ENCODE measurements at places on chromosomes 2 and 18.

GRCh38 chr2:46942143-46942526, 26.5 kb upstream of the MCFD2 start:
- no peak for DNase-seq

GRCh38 chr18:66523219-66523991, 80.5 kb downstream of the CDH19 start:
- DNase-seq, result no peak

DNA sequence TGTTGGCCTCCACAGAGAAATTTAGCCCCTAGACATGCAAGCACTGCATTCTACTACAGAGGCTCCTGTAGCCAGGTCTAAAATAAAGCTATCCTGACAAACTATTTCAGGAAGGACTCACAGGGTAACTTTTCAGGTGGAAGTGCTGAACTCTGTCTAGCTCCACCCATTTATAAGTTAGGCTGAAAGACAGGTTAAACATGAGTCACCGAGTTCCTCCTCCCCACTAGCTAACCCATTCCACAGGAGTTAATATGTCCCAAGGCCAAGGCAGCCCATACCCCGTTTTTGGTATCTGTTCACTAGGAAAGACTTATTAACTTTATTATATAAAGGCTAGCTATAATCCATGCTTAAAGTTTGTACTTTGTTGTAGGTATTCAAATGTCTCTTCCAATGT, 3.5 kb downstream of the CWC22 start:
- no peak for DNase-seq

DNA sequence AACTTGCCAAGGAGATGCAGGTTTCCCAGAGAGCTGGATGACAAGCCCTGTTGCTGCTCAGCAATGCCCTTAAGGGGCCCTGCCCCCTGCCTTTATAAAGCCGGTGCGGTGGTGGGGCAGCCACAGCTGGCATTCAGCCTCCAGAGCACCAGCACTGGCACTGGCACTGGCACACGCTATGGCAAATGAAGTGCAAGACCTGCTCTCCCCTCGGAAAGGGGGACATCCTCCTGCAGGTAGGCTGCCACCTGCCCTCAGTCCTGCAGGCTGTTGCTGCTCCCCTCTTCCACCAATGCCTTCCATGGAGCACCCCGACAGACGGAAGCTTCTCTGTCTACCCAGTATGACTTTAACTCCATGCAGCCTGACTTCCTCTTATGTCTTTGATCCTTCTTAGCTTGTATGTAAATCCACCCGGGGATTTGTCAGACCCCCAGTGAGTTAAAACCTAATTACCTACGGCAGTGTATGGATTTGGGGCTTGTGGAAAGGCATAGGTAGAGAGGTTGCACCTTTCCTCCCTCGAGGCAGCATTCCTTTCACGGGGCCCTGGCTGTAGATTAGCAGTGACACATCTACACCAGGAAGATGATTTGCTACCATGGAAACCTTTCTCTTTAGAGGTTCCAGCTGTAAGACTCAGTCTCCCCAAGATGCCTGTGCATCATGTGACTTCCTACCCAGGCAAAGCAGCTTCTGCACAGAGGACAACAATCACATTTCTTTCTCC, at the start of gene DAPL1:
DAPL1 (plus strand) TSS at position 123 of the 730 bp plus-strand sequence; CDS start at position 179, 56 bp downstream.
- DNase-seq, result no peak

GRCh38 chr2:192098814-192099491, 95.8 kb downstream of the TMEFF2 start:
- no peak for DNase-seq

- DNase-seq, result no peak
Observed at GRCh38 chr2:189076120-189076519, 101.9 kb downstream of the COL3A1 start.

GRCh38 chr18:56200381-56200911, 437.9 kb downstream of the TXNL1 start:
- DNase-seq, result no peak

DNA sequence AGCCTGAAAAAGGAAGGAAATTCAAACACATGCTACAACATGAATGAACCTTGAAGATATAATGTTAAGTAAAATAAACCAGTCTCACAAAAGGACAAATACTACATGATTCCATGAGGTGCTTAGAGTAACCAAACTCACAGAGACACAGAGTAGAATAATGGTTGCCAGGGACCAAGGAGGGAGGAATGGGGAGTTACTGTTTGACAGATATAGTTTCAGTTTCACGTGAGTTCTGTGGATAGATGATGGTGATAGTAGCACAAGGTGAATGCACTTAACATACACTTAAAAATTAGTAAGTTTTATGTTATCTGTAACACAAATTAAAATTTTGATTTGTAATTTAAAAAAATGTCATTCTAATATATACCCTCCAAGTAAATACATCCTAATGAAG, 106.9 kb upstream of the ACVR1C start:
- DNase-seq, result no peak

GRCh38 chr2:28393114-28393836, 617 bp downstream of the FOSL2 start:
- peak; percentile 65 for DNase-seq

DNA sequence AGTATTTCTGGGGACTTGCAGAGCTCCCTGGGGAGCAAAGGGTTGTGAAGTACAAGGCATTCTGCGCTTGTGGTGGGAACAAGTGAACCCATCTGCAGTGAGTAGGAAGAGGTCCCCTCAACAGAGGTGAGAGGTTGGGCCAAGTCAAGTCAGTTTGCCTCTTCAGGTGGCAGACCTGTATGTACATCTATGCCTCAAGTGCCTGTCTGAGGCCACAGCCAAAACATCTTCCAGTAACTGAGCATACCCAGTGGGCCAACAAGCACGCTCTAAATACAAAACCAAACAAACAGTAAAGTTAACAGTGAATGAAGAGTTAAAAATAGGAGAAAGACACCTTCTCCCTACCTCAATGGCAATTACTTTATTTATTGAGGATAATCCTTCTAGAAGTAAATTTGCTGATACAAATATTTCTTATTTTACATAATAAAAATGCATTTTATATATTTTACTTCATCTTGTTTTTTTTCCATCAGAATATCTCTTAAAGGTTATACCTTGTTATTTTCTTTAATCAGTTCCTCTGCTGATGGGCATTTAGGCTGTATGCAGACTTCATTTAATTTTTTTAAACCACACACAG, 2.5 kb downstream of the GYPC start:
- no peak for DNase-seq

DNA sequence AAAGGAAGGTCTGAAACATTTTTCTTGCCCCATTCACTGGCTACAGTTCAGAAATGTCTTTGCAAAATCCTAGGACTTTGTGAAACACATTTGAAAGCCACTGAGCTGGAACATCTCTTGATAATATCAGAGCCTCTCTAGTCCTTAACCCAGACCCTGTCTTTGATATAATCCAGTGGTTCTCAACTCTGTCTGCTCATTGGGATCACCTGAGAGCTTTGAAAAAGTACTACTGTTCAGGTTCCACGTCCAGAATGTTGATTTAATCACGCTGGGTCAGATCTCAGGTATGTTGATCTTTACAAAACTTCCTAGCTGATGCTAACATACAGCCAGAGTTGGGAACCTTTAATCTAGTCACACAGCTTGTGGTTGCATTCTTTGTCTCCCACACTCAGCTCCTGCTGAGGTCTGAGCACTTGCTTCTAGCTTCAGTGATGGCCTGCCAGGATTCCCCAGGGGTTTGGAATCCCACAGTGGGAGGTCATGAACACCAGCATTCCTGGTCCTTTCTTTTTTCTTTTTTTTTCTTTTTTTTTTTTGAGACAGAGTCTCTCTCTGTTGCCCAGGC, 262.7 kb downstream of the SETBP1 start:
- no peak for DNase-seq

DNA sequence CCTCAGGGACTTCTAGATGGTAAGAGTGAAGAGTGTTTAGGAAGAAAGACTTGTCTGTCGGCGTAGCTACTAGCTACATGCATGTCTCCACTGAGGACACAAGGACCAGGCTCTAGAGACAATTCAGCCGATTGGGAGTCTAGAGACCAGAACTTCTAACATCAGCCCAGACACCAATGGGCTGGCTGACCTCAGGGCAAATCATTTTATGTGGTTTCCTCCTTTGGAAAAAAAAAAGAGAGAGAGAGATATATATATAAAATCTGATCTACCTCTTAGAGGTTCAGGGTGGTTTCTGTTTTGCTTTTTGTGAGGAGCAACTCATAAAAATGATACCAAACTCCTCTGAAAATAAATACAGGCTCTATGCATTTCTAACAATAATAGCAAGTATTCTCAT, 212.8 kb downstream of the BCL2 start:
- no peak for DNase-seq

GRCh38 chr2:136359121-136359965, 241.4 kb upstream of the CXCR4 start:
- DNase-seq, result no peak

- peak; percentile 39 for DNase-seq
Observed at GRCh38 chr2:136764452-136765255, 691 bp upstream of the THSD7B start.

- DNase-seq, result no peak
Observed at GRCh38 chr2:46362667-46363012, 65.4 kb downstream of the EPAS1 start.

DNA sequence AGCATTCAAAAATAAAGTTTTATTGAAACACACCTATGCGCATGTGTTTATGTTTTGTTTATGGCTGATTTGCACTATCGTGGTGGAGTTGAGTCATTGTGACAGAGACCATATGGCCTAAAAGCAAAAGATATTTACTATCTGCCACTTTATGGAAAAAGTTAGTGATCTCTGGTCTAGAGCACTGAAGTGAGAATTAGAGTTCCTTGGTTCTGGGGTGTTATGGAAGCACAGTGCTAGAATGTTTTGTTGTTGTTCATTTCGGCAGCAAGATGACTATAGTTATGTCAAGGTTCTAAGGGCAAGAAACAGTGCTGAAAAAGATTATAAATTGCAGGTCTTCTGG, 416.5 kb downstream of the SLC4A3 start:
- DNase-seq, result no peak

DNA sequence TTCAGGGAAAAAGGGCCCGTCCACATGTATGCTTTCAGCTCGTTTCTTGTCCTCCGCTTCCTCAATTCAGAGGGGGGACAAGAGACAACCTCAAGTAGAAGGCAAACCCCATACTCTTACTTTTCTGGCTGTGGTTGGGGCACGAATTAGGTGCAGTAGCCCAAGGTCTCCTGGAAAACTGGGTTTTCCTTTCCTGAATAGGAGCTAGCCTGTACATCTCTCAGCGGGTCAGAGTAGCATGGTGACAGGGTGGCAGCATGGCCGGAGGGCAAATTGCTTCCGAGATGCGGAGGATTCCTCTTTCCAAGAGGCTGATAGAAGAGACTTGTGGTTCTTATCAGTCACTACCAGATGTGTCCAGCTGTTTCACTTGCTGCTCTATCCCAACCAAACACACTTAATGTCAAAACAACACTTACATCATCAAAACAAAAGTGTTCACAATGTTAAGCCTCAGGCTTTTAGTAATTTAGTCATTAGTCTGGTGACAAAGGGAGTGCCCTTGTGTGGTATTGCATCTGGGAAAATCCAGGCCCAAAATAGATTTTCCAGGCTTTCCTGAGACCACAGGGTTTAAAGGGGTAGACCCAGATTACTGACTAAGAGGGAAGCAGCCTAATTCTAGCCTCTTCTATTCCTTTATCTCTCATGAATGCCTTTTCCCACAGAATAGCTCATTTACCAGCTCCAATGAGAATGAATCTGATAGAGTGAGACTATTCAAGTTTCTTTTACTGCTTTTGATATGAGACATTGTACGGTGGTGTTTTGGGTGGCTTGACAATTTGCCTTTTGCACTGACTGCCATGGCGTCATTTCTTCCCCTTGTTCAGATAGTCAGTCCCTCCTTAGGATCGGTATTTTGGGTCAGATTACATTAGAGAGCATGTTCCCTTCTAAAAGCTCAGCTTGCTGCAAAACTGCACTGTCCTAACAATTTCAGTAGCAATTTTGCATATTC, 162.0 kb downstream of the LTBP1 start:
- no peak for DNase-seq

- DNase-seq, result no peak
Observed at GRCh38 chr2:40773291-40773690, 321.4 kb upstream of the SLC8A1 start.

- no peak for DNase-seq
Observed at GRCh38 chr18:26497866-26498265, 50.5 kb downstream of the KCTD1 start.

DNA sequence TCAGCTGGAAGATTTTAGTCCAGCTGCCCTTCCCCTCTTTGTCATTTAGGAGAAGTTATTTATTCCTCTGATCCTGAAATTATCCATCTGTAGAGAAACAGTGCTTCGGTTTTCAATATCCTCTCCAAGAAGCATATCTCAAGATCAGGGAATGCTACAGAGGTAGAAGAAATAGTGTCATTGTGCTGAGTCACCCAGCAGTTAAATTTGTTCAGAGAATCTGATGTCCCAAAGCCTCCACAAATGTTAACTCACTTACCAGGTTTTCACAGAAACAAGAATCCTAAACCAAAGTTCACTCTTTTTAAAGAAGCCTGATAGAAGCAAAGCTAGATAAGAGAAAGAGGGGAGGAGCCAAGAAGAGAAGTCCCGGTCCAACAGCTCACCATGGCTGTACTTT, 480.7 kb upstream of the GYPC start:
- DNase-seq, result no peak

- DNase-seq, result no peak
Observed at GRCh38 chr2:233233618-233234230, 17.7 kb upstream of the ATG16L1 start.

DNA sequence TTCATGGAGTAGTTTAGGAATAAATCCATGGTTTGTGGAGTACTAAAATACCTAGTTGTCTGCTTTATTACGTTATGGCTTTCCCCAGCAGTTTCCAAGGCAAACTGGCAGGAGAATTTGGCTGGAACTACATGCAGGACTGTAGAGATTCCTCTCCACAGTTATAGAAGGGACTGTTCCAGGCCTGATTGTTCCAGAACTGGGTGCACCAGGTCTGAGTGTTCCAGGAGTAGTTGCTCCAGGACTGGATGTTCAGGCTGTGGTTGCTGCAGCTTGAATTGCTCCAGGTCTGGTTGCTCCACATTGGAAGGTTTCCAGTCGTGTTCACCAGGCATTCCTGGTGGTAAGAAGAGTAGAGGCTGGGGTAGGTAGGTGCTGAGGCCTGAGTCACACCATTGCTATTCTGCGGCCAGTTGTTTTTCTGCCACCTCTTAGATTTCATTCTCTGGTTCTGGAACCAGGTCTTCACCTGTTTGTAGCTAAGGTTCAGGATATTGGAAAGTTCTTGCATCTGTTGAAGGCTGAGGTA, 28.1 kb downstream of the SGPP2 start:
- DNase-seq, result no peak

DNA sequence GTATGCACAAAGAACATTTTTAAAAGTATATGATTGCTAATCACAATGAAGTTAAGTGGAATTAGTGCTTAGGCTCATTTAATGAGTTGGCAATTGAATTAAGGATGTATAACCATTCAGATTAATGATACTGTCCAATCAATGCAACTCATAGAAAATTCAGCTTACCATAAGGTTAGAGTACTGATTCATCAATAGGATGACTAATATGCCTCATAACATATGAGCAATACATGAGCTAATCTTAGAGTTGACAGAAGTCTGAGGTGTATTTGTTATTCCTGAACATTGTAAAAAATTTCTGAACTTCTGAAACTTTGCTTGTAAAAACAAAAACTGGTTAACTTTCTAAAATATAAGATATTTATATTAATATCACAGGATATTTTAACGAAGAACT, 118.3 kb upstream of the NETO1 start:
- DNase-seq, result no peak
